ENCODE measurements at places on chromosomes 2 and 18.

- DNase-seq: no peak
Observed at GRCh38 chr2:18592372-18592771, 3.0 kb upstream of the NT5C1B start.

DNA sequence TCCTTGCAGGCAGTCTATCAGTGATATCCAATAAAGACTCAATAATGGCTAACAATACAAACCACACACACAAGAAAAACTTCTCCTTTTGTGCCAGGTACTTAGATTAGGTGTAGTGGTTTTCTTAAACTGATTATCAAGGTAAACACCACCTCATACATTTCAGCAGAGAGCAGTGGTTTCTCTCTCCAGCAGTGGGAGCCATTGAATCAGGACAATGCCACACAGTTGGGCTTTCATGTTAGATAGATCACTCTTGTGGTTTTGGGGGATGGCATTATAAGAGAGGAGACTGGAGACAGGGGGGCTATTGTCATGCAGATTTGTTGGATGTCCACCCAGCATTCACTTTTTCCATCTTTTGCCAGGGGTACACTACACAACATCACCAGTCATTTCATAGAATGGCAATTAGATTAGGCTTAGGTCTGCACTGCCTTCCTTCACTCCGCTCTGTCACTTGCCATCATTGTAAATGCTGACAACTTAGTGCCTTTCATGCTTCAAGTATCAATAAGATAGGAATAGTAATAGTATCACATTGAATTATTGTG, 13.6 kb upstream of the IRS1 start:
- no peak for DNase-seq

DNA sequence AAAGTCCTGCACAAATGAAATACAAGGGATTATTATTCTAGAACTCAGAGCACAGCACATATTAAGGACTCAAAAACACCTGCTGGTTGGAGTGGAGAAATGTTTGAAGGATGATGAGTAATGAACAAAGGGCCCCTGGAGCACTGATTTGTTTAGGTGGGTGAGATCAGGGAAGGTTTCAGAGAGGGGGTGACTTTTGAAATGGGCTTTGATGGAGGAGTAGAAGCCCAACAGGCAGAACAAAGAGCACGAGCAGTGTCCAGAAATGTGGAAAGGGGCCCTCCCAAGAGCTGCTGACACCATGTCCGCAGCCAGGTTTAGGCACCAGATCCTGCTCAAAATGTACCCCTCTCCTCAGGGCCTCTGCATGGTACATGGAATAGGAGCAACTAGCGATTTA, 23.8 kb downstream of the KCNK3 start:
- no peak for DNase-seq

DNA sequence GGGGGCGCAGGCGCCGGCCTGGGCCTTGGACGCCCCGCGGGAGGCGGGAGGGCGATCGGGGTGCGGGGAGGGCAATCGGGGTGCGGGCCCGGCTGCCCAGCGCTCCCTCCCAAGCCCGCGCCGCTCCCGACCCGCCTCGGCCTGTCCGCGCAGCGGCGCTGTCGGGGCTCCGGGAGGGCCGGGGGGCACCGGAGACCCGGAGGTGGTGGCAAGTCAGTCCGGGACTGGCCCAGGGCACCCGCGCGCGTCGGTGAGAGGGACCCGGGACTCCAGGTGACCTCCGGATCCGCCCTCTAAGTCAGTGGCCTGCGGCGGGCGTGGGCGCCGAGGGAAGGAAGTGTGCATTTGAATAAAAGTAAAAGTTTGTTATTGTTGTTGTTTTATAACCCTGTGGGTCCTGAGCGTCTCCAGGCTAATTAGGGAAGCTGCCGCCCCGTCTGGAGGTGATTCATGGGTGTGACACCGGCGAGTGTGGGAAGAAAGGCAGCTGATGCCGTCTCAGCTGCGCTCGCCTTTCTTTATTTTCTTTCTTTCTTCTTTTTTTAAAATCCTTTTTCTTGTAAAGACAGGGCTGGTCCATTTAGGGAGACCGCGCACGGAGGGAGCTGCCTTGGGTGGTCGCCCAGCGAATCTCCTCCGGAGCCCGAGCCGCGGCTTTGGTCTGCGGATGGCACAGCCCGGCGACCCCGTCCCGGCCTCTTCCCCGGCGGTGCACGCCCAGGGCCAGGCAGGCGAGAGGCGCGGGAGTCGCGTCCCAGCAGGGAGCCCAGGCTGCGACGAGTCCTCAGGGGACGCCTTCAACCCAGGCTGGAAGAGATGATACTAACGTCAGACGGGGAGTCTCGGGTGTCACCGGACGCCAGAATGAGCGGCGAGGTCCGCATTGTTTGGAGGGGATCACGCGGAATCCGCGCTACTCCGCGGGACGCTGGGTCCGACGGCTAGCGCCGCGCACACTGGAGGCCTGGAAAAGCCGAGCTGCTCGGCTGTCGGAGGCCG, 627 bp upstream of the CRACDL start:
- DNase-seq: peak; percentile 81

GRCh38 chr2:197261808-197262226, 48.8 kb downstream of the ANKRD44 start:
- DNase-seq: peak; percentile 27

- DNase-seq: no peak
Observed at GRCh38 chr2:241911551-241911950, 42.0 kb downstream of the RTP5 start.

GRCh38 chr2:52861596-52861995, 906.0 kb upstream of the CHAC2 start:
- DNase-seq: no peak

GRCh38 chr18:24053211-24053610, 38.7 kb downstream of the TTC39C start:
- no peak for DNase-seq

- no peak for DNase-seq
Observed at GRCh38 chr2:25103287-25103871, 61.5 kb downstream of the EFR3B start.

DNA sequence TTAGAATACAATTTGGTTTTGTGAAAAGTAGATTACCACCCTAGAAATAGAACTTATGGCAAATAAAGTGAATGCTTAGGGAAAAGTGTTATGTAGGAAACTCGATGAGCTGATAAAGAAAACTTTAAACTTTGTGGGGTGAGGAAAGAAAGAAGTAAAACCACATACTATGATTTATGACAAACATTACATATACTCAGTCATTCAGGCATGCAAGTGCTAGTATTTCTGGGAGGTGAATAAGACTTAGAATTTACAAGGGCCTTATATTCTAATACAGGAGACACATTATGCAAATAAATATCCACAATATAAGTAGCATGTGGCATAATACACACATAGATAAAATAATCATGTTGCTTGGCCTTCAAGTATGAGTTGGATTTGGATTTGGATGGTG, 618.1 kb downstream of the XIRP2 start:
- DNase-seq: no peak

- no peak for DNase-seq
Observed at GRCh38 chr2:207149249-207150213, 16.2 kb downstream of the KLF7 start.

GRCh38 chr2:219949053-219949452, 321.6 kb downstream of the SLC4A3 start:
- no peak for DNase-seq

DNA sequence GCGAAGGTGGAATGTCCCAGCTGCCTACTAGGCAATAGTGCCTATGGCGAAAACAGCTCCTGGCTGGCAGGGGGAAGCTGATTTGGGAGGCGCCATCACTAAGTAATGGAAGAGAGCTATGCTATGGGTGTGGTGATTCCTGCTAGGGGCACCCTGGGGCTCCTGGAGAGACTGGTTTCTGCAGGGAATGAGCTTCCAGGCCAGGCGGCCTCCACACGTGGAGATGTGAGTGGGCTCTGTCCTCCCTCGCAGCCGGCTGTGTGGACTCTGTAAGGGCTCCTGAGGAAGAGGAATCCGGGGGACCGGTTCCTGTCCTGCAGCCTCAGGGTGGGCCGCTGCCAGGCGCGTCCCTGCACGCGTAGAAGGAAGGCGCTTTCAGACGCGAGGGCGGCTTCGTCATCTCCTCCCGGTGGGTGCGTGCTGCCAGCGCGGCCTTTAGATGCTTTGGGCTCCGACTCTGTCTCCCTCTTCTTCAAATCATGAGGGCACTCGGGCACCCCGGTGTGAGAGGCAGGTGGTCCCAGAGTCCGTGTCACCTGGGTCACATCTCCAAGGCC, 55.5 kb upstream of the ANKRD62 start:
- peak; percentile 34 for DNase-seq

DNA sequence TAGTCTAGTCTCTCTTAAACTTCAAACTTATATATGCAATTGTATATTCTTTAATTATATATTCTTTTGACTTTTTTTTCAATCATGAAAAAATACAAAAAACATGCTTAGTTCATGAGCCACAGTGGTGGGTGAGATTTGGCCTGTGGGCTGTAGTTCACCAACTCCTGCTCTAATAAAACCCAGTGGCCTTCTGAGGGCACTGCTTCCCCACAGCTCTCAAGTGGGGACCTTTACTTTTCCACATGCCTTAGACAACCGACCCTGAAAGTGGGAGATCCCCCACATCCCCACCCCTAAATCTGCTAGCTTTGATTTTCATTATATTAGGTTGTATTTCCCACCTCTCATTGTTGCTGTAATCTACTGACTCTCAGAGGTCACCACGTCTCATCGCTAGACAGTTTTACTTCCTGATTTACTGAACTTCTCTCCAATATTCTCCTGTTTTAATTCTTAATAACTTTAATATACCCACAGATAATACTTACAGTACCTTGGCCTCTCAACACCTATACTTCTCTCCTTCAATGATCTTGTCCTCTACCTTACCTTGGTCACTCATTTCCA, 57.3 kb downstream of the ROCK1 start:
- peak; percentile 26 for DNase-seq

All from suppressor macrophage (primary cell).